Activated naive CD4-positive, alpha-beta T cell treated with Interleukin-2 at 50 U/mL for 16 hours (primary cell): ENCODE measurements at places on chromosomes 12 and 14.

DNA sequence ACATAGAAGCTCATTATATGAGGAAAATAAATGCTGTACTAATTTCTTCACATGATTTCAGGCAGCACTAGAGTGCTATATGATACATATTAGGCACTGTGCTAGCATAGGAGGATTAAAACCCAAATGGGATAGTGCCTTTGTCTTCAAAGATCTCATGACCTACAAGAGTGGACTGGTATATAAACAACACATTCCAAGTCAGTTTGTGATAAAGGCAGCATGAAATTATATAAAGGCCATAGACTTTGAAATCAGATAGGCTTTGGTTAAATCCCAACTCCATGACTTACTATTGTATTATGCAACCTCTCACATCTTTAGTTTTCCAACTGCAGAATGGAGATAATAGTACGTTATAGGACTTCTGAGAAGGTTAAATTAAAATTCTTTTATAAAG, 179.7 kb downstream of the RAD51B start:
- DNase-seq = no peak

DNA sequence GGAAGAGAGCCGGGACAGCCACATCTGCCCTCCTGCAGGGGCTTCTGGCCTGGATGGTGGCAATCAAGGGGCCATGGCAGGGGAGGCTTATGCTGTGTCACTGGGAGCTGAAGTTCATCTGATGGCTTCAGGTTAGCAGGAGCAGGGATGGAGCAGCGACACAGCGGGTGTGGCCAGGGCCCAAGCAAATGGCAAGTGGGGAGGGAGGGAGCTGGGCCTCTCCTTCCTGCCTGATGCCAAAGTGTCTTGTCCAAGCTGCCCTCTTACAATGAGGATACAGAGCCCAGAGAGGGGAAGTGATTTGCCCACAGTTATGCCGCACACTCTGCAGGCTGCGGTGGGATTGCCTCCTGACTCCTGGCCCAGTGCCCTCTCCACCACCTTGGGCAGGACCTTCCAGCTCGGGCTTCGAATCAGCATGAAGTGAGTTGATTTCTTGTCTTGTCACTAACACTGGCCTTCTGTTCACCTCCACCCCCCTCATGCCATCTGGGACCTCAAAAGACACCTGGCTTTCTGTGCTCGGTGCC, 51.3 kb downstream of the IQSEC3 start:
- DNase-seq = no peak

- no peak for DNase-seq
Measured at GRCh38 chr12:14431975-14432374, 66.5 kb downstream of the ATF7IP start.

DNA sequence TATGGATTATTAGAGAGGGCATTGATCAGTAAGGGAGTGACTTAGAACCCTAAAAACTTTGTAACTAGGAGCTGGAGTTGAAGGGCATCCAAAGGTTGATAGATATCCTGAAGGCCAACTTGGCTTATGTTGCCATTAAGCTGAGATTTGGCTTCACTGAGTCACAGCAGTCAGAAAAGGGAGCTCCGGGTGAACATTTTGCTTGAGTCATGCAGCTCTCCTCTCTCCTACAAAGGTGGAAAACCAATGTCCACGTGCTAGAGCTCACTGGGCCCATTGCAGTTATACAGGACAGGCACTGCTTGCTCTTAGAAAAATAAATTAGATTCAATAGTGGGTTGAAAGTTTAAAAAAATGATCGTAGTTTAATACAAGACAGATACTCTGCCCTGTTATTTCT, 87.3 kb upstream of the LRIG3 start:
- no peak for DNase-seq

- DNase-seq = no peak
Measured at GRCh38 chr12:52493172-52493571, at the start of gene KRT6A. Gene KRT6A, minus strand, starts transcription at chr12:52493257. Its CDS starts 69 bp downstream, at chr12:52493188.

DNA sequence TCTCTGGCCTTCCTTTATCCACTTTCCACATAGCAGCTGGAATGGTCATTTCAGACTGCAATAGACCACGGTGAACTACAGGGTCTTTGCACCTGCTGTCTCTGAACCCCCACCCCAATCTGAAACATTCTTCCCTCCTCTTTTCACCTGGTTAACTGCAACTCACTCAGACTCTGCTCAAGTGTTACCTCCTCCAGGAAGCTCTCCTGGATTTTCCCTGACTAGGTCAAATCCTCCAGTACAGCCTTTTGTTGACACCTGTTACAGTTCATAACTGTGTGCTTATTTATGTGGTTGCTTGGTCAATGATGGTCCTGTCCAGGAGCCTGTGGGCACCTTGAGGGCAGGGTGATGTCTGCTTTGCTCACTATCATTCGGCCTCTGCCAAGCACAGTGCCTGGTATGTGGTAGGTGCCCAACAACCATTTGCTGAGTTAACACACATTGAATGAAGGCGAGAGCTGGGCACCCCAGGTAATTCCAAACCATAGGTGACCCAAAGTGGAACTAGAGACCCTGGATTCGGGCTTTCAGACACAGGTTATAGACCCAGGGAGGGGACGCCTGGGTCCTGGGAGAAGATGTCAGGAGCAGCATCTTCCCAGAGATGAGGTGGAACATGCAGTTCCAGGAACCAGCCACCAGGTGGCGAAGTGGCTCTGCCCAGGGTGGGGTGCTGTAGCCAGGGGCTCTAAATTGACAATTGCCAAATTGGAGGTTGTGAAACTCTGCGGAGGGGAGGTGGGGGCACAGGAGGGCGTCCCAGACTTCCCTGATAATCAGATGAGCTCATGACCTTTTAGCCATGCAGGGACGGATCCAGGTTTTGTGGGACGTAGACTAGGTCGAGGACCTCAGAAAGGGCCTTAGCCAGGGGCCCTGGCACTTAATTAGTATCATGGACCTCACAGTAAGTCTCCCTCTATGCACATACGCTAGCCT, 28.1 kb downstream of the TRPV4 start:
- peak; percentile 73 for DNase-seq

DNA sequence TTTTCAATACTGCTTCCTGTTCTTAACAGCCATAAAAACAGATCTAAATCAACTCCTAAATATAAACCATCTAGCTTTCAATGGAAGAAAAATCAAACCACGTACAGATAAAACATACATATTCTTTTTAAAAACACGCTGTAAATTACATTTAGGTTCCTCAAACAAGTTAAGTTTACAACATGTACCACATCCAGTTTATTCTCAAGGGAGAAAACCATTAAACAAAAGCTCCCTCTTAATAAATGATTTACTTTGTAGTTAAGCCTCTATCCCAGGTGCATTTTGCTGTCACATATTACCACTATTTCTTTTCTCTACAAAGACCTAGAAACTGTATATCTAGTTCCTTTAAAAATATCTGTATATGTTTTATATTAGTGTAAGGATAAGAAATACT, 3.1 kb downstream of the NUMB start:
- no peak for DNase-seq

DNA sequence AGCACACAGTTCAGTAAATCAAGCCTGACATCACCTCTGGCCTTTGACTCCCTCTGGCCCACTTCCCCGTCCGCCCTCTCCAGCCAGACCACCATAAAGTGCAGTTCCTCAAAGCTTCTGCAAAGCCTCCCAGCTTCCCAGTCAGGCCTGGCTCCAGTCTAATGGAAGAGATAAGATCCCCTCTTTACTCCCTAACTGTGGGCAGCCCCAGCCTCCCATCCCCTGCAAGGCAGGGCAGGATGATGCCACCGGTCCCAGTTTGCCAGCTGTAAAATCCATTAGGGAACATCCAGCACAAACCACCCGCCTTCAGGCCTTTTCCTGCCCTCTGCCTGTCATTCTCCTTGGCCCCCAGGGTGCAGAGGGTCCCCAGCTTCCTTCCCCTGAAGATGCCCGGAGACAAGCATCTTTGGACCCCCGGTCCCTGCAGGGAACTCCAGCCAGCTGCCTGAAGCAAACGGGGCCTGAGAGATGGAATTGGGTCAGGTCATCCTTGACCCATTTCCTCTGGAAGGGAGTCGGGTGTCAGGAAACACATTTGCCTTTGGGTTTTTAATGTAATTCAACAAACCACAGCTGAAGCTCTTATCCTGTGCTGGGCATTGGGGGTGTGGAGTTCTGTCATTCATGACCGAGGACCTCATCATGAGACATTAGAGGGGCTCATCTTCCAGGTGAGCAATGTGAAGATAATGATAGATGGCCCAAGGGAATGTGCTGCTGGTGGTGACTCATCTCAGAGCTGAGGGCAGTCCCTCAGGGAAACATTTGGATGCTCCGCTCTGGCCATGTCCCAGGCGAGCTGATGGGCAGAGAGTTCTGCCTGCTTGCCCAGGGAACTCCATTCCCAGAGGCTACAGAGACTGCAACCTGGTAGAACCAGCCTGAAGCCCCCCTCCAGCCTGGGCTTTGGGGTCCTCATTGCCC, 93.8 kb upstream of the CLMN start:
- DNase-seq = no peak

GRCh38 chr14:85319998-85320630, 209.8 kb upstream of the FLRT2 start:
- DNase-seq = no peak

- no peak for DNase-seq
Measured at GRCh38 chr12:11941606-11942337, 129.0 kb upstream of the BCL2L14 start.

- DNase-seq = no peak
Measured at GRCh38 chr12:25855716-25856115, 102.8 kb upstream of the RASSF8 start.

GRCh38 chr12:6828781-6829535, 751 bp downstream of the P3H3 start:
- peak; percentile 45 for DNase-seq

GRCh38 chr12:71014180-71014785, 93.7 kb upstream of the PTPRR start:
- DNase-seq = no peak

DNA sequence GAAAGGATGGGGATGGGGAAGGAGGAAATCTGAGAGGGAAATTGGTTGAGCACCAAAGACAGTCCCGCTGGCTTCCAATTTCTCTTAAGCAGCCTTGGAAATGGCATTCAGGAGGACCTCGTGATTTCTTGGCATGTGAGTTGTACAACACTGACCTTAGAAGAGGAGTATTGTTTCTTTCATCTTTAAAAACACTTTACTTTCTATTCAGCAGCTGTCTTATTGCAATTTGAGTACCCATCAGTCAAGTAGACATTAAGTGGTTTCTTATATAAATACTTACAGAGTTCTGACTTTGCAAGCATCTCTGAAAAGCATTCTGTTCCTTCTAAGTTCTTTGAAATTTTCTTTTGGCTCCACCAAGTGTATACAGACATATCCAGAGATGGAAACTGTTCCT, 83.2 kb downstream of the LMNTD1 start:
- DNase-seq = no peak

GRCh38 chr14:60232185-60232584, 16.8 kb upstream of the PPM1A start:
- DNase-seq = no peak

DNA sequence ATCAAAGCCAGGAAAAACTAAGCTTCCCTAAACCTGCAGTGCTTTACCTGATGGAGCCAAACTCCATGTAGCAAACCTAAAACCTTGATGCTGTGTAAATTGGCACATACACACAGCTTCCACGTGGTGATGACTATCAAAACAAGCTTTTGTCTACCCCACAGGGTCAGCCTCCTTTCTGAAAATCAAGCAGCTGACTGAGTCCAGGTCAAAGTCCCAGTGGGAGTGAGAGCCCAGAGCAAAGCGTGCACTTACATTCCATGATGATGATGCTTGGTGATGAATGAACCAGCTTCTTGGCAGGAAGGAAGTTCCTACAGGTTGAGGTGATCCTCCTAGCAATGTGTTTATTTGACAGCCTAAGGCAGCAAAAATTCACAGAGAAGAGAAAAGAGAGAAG, 630.0 kb upstream of the TBX3 start:
- DNase-seq = no peak

DNA sequence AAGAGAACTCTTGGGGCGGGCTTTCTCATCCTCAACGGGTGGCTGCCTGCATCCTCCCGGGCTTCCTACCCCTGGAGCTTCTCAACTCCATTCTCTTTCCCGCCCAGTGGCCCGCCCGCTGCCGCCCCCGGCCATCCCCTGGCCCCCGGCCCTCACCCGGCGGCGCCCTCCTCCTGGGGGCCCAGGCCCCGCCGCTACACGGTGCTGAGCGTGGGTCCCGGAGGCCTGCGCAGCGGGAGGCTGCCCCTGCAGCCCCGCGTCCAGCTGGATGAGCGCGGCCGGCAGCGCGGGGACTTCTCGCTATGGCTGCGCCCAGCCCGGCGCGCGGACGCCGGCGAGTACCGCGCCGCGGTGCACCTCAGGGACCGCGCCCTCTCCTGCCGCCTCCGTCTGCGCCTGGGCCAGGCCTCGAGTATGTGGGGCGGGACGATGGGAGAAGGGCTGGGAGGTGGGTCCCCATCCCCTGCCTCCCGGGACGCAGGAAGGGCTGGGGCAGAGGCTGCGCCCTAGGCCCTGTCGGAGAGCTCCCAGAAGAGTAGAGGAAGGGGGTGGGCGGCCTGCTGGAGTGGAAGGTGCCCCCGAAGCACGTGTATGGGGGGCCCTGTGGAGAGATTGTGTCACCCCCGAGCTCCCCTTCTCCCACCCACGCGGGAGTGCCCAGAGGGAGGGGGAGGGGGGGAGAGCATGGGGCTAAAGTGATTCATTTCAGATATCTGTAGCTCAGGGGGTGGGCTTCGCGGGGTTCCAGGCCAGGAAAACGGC, 1.5 kb downstream of the LAG3 start:
- peak; percentile 53 for DNase-seq

GRCh38 chr12:106276032-106276740, 26.3 kb upstream of the TCP11L2 start:
- DNase-seq = no peak

- DNase-seq = no peak
Measured at GRCh38 chr12:31804185-31804504, 75.3 kb upstream of the AMN1 start.

DNA sequence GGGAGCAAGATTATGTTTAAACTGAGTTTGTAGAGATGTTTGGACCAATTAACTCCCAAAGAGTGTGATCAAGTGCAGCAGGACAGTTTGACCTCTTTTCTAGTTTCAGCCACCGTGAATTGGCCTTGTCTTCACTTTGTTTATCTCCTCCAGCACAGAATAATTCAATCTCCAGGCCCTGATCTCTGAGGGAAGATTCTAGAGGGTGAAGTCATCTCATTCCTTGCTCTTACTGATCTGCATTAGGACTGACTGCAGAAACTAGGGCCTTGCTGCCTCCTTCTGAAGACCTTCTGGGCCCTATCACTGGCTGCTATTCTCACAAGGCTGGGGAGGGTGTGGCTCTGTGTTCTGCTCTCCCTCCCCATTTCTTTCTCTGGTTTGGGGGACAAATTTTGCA, 29.4 kb downstream of the C12orf75 start:
- DNase-seq = no peak
